ENCODE measurements at places on chromosomes 2 and 18. TPM values are rescaled to one million over a fixed set of nuclear protein-coding genes. Genes with fewer than 3 reads are reported as not detected.

The CHPF gene
- 21.0 TPM for total RNA-seq

The CASP8 gene
- total RNA-seq: 3.5 TPM

The NOL4 gene
- total RNA-seq: not detected

The GTF2A1L gene
- total RNA-seq: 0.16 TPM

The ARID5A gene
- total RNA-seq: 52.0 TPM

The GALR1 gene
- total RNA-seq: not detected

The UGT1A1 gene
- not detected for total RNA-seq

The TMEM247 gene
- not detected for total RNA-seq

The TNS1 gene
- total RNA-seq: 407 TPM

The MC2R gene
- not detected for total RNA-seq

The C2orf69 gene
- total RNA-seq: 11.4 TPM

The BOK gene
- 3.3 TPM for total RNA-seq

The PARD6G gene
- 9.2 TPM for total RNA-seq

The ADCYAP1 gene
- not detected for total RNA-seq

The CETN1 gene
- total RNA-seq: not detected

The TMEM17 gene
- 0.15 TPM for total RNA-seq

The CNDP1 gene
- total RNA-seq: not detected

The CCDC141 gene
- total RNA-seq: 1.5 TPM

The SOWAHC gene
- 0.75 TPM for total RNA-seq

The IL37 gene
- not detected for total RNA-seq

The SERPINB13 gene
- total RNA-seq: not detected

The CCDC74B gene
- 0.42 TPM for total RNA-seq

The DOK6 gene
- total RNA-seq: not detected

The CASP10 gene
- 3.5 TPM for total RNA-seq

The CNRIP1 gene
- 6.4 TPM for total RNA-seq

The TSPYL6 gene
- total RNA-seq: not detected

The NAB1 gene
- 7.8 TPM for total RNA-seq

The CYP1B1 gene
- 16.1 TPM for total RNA-seq

The HTR2B gene
- total RNA-seq: not detected
